ENCODE measurements at places on chromosomes 6 and 20. TPM values are rescaled to one million over a fixed set of nuclear protein-coding genes. Genes with fewer than 3 reads are reported as not detected.

DNA sequence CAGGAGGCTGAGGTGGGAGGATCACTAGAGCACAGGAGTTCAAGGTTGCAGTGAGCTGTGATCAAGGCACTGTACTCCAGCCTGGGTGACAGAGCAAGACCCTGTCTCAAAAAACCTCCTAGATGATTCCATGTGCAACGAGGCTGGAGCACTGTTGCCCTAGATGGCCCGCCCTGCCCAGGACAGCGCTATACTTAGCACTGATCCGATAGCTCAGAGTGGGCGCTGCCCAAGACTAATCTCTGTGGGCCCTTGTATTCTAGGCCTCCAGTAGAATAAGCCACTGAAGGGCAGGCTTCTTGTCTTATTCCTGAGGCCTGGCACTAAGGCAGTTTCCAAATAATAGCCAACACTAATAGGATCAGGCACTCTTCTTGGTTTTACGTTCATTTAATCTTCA, 41.0 kb downstream of the STK35 start:
- H3K27ac ChIP-seq = no peak overlapping the region
- DNase-seq = no peak
- no peaks in the 10 kb centered on the region for H3K27me3 ChIP-seq
- H3K4me3 ChIP-seq = no peak overlapping the region
- H3K4me1 ChIP-seq = peaks cover 13% of the 10 kb centered on the region

DNA sequence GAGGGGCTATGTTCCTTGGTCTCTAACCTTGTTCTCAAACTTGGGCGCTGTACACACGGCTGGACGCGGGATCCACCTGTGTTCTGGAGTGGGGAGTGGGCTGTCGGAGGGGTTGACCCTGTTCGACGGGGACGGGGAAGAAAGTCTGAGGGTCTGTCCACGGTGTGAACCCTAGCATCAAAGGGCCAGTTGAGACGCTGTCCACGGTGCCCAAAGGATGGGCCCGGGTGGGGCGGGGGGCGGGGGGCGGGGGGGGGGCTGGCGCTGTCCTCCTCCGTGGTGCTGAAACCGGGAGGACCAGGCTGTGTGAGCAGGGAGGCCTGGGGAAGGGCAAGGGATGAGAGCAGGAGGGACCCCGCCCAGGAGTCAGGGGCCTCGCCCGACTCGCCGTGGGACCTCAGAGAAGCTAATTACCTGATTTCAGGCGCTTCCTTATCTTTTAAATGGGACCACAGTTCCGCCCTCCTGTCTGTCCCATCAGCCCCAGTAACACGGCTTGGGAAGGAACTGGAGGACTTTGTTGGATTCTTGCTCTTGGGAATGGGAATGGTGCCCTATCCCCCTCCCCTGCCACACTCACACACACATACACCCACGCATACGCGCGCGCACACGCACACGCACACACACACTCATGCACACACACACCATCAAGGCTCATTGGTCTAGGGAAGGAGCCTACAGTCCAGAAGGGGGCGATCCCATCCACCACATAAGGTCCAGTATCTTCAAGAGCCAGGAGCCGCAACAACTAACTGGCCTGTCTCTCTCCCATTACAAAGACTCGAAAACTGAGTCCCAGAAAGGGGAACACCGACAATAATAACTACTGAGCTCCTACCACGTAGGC, 1.0 kb upstream of the VSTM2L start:
- H3K27me3 ChIP-seq = peaks cover 57% of the 10 kb centered on the region
- no peak overlapping the region for H3K27ac ChIP-seq
- H3K36me3 ChIP-seq = peaks cover 1% of the 10 kb centered on the region

DNA sequence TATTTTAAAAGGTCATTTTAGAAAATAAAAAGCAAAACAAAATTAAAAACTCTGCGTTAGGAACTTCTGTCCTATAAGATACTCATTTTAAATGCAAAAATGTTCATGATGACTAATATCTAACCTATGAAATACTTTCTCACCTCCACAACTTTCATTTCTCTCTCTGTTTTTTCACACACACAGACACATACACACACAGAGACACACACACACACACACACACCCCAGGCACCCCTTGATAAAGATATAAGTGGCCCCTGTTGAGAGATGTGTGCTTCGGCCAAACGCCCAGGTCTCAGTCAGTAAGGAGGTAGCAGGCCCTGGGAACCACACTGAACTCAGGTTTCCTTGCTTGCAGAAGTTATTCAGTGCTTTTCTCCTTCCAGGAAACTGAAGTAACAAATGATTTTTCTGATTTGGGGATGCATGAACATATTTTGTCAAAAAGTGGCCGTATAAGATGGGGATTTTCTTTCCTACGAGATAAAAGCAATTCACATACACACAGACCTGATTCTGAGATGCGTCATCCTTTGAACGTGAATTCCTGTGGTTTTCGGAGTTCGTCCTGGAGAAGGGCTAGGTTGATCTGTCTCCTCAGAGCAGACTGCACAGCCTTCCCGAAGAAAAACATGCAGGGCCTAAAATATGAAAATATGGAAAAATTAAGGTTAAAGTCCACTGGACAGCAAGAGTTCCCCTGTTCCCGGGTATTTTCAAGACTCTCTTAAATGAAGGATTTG, 306.8 kb upstream of the FOXQ1 start:
- H3K4me1 ChIP-seq = no peaks in the 10 kb centered on the region
- H3K27ac ChIP-seq = no peak overlapping the region
- peaks cover 6% of the 10 kb centered on the region for H3K27me3 ChIP-seq
- no peak for DNase-seq

DNA sequence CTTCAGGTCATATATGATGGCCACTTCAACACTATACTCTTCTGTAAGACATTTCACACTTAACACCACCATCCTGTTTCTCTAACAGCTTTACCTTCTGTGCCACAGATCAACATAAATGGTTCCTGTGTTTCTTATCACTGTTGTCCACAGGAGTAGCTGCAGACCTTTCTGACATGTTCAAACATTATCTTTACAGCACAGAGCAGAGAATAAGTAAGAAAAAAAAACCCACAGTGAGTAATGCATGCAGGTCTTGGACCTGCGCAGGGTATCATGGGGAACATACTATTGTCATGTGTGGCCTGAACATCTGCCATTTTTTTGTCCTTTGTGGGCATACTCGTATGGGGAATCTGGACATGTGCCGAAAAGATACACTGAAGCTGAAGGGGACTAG, 161.9 kb downstream of the KIF16B start:
- no peak overlapping the region for H3K27ac ChIP-seq
- no peaks in the 10 kb centered on the region for H3K4me1 ChIP-seq
- H3K27me3 ChIP-seq = no peaks in the 10 kb centered on the region

DNA sequence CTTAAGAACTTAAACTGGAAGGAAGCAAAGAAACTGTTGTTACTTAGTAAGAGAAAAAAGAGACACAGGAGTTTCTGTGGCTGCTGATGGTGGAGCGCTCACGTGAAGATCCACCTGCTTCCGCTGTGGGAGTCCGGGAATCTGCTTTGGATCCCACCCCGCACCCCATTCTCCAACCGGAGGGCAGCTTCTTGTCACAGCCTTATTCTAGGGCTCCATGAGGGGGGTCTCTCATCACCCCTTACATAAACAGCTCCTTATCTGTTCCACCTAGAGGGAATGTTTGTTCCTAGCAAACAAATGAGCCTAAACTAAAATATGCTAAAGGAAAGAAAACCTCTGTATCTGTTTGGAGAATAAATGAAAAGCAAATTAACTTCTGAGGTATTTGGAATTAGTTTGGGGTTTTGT, 280.5 kb downstream of the QKI start:
- no peak for DNase-seq
- peaks cover under 1% of the 10 kb centered on the region for H3K27me3 ChIP-seq
- H3K36me3 ChIP-seq = no peaks in the 10 kb centered on the region
- H3K4me3 ChIP-seq = no peak overlapping the region
- no peak overlapping the region for H3K27ac ChIP-seq

- H3K4me1 ChIP-seq = peaks cover 17% of the 10 kb centered on the region
- H3K27me3 ChIP-seq = peaks cover 49% of the 10 kb centered on the region
- no peak overlapping the region for H3K27ac ChIP-seq
These were observed 45.8 kb upstream of the SLCO4A1 start for GRCh38 chr20:62596486-62596885.

- H3K36me3 ChIP-seq = no peaks in the 10 kb centered on the region
- no peak overlapping the region for H3K27ac ChIP-seq
- H3K4me3 ChIP-seq = no peak overlapping the region
- H3K4me1 ChIP-seq = no peaks in the 10 kb centered on the region
These were observed 12.2 kb downstream of the EPHA7 start for GRCh38 chr6:93407186-93407585.

DNA sequence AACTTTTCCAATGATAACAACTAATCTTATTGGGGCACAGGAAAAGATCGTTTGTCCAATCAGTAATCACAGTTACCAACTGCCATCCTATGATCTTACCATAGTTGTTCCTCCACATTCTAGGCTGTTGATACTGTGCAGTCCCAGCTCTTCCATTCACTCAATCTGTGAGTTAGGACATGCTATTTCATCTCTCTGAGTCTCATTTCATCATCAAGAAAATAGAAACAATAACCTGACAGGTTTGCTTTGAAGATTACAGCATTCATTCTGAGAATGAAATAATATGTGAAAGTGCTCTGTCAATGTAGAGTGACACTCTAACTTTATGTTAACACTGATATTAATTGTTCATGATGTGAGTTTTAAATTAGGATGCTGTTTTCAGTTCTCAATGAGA, 89.8 kb downstream of the KIF13A start:
- H3K4me1 ChIP-seq = no peaks in the 10 kb centered on the region
- H3K27ac ChIP-seq = no peak overlapping the region
- H3K4me3 ChIP-seq = no peak overlapping the region
- peaks cover 16% of the 10 kb centered on the region for H3K27me3 ChIP-seq
- no peak for DNase-seq
- H3K36me3 ChIP-seq = peaks cover 2% of the 10 kb centered on the region

DNA sequence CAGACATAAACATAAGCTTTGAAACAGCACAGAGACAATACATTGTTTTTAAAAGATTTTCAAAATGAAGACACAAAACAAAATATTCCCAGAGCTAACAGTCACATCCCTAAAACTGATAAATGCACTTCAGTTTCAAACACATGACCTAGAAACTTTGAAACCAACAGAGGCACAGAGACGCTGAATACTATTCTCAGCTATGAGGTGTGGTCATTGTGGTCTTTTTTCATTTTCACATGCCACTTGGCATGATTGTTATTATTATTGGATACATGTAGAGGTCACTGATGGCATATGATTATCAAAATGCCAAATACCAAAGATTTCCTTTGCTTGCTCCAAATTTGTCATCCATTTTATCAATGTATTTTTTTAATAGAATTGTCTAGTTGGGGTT, 306.9 kb downstream of the QKI start:
- peaks cover 3% of the 10 kb centered on the region for H3K27me3 ChIP-seq
- H3K36me3 ChIP-seq = no peaks in the 10 kb centered on the region
- H3K27ac ChIP-seq = no peak overlapping the region
- no peak for DNase-seq
- H3K4me1 ChIP-seq = no peaks in the 10 kb centered on the region

GRCh38 chr6:43077333-43077809, 1.3 kb downstream of the PTK7 start:
- H3K36me3 ChIP-seq = no peaks in the 10 kb centered on the region
- peaks cover 38% of the 10 kb centered on the region for H3K27me3 ChIP-seq
- no peak overlapping the region for H3K4me3 ChIP-seq

GRCh38 chr6:56798163-56798562, 155.5 kb upstream of the DST start:
- peaks cover 2% of the 10 kb centered on the region for H3K27me3 ChIP-seq
- no peaks in the 10 kb centered on the region for H3K4me1 ChIP-seq
- H3K27ac ChIP-seq = no peak overlapping the region

- no peak overlapping the region for H3K4me3 ChIP-seq
- no peaks in the 10 kb centered on the region for H3K4me1 ChIP-seq
- H3K27me3 ChIP-seq = no peaks in the 10 kb centered on the region
- no peak overlapping the region for H3K27ac ChIP-seq
- no peak for DNase-seq
- no peaks in the 10 kb centered on the region for H3K36me3 ChIP-seq
These were observed 109.0 kb upstream of the FLRT3 start for GRCh38 chr20:14446446-14446845.

DNA sequence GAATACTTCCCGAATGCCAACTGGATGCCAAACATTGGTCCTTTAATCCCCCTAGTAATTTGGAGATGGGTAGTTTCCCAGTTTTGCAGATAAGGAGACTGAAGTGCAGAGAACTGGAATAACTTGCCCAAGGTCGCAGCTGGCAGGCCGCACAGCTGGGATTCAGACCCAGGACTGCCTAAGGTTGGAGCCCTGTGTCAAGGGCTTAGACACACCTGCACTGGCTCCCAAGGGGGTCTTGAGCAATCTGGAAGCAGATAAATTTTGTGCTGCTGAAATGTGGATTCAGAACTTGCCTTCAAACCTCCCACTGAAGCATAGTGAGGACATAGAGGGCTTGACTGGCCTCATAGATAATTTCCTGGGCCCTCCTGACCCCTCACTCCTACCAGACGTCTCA, 30.5 kb downstream of the FOXP4 start:
- no peak overlapping the region for H3K4me3 ChIP-seq
- no peak for DNase-seq
- H3K36me3 ChIP-seq = no peaks in the 10 kb centered on the region

- peaks cover 2% of the 10 kb centered on the region for H3K36me3 ChIP-seq
- no peak for DNase-seq
- no peaks in the 10 kb centered on the region for H3K27me3 ChIP-seq
- no peak overlapping the region for H3K27ac ChIP-seq
These were observed 89.8 kb downstream of the ATRN start for GRCh38 chr20:3560578-3560977.

DNA sequence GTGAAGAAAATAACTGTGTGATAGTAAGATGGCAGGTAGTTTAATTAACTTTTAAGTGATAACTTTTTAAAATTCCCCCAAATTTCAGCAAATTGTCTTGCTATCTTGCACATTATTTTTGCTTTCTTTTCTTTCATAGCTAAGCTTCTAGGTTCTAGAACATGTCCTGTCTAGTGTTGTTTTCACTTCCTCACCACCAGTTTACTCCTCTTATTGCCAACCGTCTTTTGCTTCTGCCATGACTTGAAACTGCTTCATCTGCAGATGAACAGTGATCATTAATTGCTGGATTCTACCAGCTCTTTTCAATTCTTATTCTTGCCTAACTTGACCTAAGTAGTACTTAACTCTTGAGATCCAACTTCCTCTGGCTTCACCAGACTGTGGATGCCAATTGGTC, 137.8 kb downstream of the CENPW start:
- H3K4me3 ChIP-seq = no peak overlapping the region
- no peaks in the 10 kb centered on the region for H3K27me3 ChIP-seq
- H3K4me1 ChIP-seq = no peaks in the 10 kb centered on the region
- no peak for DNase-seq

- H3K4me3 ChIP-seq = no peak overlapping the region
- peaks cover 7% of the 10 kb centered on the region for H3K27me3 ChIP-seq
- H3K36me3 ChIP-seq = no peaks in the 10 kb centered on the region
- no peak overlapping the region for H3K27ac ChIP-seq
- no peak for DNase-seq
These were observed 71.8 kb downstream of the RIOK1 start for GRCh38 chr6:7461416-7461815.

The FUCA2 gene
- total RNA-seq = 23.7 TPM

The ZBTB22 gene
- total RNA-seq = 11.8 TPM

The PAX1 gene
- total RNA-seq = not detected

The SYCP2 gene
- total RNA-seq = 13.5 TPM

The BPIFB2 gene
- total RNA-seq = not detected
